Stimulated activated CD8-positive, alpha-beta memory T cell treated with anti-CD3 and anti-CD28 coated beads, Interleukin-4, amount 100 ng/mL, for 1 hour (primary cell): ENCODE measurements at places on chromosomes 3 and 15.

DNA sequence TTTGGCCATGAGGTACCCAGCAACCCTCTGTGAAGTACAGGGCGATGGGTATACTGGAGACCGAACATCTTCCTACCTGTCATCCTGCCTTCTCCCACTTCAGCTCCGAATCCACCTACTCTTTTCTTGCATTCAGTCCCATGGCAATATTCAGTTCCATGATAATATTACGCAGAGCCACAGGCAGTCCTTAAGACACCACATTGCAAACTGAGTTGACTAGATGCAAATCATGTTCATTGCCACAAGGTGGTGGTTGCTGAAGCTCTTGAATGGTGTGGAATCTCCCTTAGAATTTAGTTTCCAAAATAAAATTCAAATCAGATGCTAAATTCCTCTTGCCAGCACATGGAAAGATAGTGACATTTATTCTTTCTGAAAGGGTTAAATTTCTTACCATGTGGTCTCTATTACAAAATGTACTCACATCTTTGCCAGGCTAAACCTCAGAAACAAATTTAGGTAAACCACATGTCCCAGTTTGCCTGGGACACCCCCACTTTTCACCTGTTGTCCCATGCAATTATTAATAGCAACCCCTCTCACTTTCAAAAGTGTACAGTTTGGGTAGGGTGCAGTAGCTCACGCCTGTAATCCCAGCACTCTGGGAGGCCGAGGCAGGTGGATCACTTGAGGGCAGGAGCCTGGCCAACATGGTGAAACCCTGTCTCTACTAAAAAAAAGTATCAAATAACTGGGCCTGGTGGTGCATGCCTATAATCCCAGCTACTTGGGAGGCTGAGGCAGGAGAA is 1.7 kb upstream of the NME9 start:
- DNase-seq = no peak

- DNase-seq = no peak
Observed at GRCh38 chr3:38397320-38397719, 50.7 kb downstream of the XYLB start.

- DNase-seq = no peak
Observed at GRCh38 chr3:123272547-123272946, 70.8 kb downstream of the SEC22A start.

GRCh38 chr3:30638685-30639412 is 32.4 kb downstream of the TGFBR2 start:
- no peak for DNase-seq

GRCh38 chr3:72720566-72720965 is 127.7 kb downstream of the SHQ1 start:
- no peak for DNase-seq

DNA sequence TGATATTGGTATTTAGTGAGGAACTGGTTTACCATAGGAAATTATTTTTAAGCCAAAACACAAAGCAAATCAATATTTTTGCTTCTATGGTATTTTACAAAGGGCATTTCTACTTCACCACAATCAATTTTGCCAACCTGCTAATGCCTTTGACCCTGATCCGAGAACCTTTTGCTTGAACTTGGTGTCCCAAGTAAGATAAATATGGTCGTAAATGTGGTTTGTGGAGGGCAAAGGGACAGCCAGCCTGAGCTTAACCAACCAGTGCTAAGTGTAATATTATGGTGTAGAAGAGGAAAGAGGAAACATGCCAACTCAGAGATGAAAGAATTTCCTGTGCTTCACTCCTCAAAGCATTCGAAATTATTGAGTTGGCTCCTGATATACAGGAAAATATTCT is 148.4 kb downstream of the C3orf38 start:
- no peak for DNase-seq

- no peak for DNase-seq
Observed at GRCh38 chr3:78737988-78738387, 1029.8 kb downstream of the ROBO1 start.
